ENCODE measurements at places on chromosomes 2 and 18.

GRCh38 chr18:9594823-9595596 lies 19.3 kb downstream of the PPP4R1 start:
- DNase-seq, result no peak

GRCh38 chr2:5666798-5667197 lies 25.4 kb upstream of the SOX11 start:
- DNase-seq, result no peak

DNA sequence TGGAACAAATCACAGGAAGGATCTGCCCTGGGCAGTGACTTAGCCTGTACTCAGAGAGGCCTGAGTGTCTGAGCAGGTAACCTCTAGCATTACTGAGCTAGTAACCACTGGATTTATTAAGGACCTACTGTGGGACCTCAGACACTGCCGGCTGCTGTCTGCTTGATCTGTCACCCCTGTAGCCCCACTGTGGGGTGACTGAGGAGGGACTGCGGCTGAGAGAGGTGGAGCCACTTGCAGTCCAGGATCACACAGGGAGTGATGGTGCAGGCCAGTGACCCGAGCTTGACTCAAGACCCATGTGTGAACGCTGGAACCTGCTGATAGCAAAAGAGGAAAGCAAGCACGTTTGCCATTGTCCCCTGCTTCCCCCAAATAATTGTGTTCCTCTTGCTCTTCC lies 15.6 kb downstream of the CHMP1B start:
- no peak for DNase-seq

DNA sequence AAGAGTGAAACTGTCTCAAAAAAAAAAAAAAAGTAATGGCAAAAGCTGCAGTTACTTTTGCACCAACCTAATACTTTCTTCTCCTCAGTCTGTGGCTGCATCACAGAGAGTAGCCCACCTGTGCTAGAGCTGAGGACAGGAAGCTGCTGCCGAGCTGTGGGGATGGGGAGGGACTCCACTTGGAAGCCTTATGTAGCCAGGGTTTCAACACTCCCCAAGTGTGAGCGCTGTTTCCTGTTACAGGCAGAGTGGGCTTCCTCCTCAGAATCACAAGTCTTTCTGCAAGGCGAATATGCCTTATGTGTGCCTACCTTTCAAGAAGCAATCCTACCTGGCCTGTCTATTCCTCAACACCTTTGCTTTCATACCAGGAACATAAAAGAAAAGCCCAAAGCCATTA lies 36.3 kb upstream of the CYP27C1 start:
- DNase-seq, result no peak

DNA sequence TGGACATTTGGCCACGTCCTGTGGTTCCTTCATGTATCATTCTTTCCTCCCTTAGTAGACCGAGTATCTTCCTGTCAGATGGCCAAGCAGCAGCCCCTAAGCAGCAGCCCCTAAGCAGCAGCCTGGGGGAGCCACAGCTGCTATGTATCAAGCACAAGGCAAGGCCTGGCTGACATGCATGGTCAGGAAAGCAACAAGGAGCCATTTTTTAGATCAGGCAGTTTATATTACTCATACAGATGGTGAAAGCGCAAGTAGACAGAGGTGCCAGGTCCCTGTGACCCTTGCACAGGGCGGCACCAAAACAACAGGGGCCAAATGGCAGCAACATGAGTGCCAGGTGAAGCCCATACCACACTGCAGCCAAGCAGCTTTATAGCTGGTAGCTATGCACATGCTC lies 22.1 kb downstream of the CHCHD5 start:
- no peak for DNase-seq

- DNase-seq, result no peak
Observed at GRCh38 chr2:118423776-118424175, 335.5 kb downstream of the INSIG2 start.

DNA sequence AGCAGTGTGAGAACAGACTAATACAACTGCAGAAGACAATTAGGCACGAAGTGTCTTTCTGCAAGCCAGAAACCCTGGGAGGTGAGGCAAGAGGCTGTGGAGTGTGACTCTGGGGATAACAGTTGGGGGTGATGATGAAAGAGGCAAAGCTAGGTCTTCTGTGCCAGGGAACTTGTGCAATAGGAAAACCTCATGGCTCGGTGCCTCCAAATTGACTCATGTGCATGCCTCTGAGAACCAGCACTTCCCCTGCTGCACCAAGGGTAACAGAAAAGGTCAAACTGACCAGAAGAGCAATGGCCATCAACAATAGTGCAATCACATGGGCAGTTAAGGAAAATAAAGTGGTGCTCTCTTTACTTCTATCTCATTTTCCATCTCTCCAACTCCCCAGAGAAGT lies 136.4 kb downstream of the SCG2 start:
- peak; percentile 94 for DNase-seq

DNA sequence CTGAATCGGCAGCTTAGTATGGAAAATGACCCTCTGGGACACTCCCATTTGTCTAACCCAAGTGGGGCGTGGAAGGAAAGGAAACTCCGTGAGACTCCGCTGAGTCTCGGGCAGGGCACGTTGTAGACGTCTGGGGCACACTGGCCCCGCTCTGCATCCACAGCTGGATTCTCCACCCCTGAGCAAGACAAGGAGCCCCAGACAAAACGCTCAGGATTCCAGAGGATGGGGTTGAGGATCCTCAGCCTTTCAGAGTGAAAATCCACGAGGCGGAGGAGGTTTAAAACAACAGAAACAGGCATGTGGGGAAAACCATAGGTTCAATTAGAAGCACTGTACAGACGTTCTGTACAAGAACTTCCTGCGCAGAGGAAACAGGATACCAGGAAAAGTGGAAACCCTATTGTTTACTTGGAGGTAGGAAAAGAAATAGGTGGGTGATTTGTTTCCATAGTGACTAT lies 124.9 kb upstream of the ZNF236 start:
- DNase-seq, result no peak

DNA sequence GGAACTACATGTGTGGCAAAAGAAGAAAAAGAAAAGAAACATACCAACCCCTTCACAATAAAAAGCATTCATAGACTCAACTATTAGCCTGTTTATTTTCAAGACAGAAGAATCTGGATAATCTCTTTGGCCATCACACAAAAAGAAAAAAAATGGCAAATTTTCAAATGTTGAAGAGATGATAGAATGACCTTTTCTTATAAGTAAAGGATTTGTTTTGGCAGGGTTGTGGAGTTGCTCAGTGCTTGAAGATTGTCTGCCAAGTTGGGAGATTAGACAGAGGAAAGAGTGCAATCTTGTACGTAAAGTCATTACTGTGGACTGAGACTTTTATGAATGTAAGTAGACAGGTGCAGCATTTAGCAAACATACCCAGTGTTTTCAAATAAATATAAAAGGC lies 18.5 kb upstream of the FAM171B start:
- no peak for DNase-seq

- DNase-seq, result no peak
Observed at GRCh38 chr18:50356036-50356945, 18.6 kb upstream of the SKA1 start.

All from AG09319 (cell line).